ENCODE measurements at places on chromosomes 3 and 15.

GRCh38 chr15:100932676-100933348, 13.7 kb downstream of the LRRK1 start:
- no peak for DNase-seq

- no peak for DNase-seq
Measured at GRCh38 chr3:128278761-128279600, 125.7 kb downstream of the EEFSEC start.

- no peak for DNase-seq
Measured at GRCh38 chr15:89457086-89457485, 39.3 kb downstream of the RHCG start.

DNA sequence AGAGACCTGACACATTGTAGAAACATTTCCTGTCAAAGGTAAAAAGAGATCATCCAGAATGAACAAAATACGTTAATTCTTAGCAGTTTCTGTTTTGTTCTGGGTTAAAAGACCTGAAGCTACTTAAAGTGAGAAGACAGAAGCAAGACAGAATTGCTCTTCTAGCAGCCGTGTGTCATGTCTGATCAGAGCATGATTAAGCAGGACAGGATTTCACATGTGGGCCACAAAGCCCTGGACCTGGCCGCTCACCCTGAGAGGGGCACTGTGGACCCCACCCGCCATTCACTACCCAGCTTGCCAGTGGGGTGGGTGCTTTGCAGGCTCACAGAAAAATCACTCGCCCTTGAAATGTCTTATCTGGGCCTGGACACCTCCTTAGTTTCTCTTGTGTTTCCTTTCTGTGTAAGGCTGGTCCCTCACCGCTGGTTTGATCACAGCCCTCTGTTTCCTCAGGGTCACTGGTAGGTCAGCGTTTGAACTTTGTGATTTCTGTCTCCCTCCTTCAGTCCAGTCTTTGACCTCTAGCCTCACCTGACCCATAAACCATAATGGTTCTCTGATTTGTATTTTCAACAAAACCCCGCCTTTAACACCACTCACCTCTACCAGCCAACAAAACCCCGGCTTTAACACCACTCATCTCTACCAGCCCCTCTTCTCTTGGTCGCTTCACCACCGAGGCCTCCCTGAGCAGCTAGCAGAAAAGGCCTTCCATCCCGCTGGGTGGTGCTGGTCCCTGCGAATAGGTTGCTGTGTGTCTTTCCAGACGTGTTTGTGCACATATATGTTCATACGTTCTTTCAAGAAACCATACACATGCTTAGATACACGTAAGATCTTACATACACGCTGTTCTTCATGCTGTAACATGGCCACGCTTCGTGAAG, 185.0 kb downstream of the OR4M2 start:
- DNase-seq = no peak

- DNase-seq = no peak
Measured at GRCh38 chr3:189170559-189170958, 1.2 kb upstream of the TPRG1 start.

- DNase-seq = no peak
Measured at GRCh38 chr3:115975353-115975752, 352.0 kb downstream of the GAP43 start.

DNA sequence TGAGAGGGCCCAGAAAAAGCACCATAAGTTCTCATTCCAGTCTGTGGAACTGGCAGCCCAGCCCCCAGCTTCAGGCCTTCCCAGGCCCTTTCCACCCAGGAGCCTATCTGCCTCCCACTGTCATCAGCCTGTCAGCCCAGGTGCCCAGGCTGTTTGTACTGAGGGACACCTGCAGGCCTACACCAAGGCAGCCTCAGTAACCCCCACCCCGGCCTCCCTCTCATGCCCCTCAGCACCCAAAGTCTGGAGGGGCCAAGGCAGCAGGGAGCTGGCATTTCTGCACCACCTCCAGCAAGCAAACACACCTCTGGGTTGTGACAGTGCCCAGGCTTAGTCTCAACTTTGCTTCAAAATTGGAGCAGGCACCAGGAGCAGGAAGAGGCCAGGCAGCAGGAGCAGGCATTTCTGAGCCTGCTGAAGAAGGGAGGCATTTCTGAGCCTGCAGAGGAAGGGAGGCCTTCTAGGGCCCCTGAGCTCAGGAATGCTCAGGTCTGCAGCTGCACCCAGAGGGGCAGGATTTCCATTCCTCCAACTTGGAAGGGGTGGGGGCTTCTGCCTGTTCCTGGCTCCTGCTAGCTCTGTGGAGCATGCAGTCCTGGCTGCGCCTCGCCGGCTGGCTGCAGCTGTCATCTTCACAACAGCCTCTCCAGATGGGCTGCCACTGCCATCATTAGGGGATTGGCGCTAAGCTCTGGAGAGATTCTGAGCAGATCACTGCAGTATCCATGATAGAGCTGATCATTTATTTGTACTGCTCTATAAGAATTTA, 396.1 kb downstream of the UNC13C start:
- no peak for DNase-seq

DNA sequence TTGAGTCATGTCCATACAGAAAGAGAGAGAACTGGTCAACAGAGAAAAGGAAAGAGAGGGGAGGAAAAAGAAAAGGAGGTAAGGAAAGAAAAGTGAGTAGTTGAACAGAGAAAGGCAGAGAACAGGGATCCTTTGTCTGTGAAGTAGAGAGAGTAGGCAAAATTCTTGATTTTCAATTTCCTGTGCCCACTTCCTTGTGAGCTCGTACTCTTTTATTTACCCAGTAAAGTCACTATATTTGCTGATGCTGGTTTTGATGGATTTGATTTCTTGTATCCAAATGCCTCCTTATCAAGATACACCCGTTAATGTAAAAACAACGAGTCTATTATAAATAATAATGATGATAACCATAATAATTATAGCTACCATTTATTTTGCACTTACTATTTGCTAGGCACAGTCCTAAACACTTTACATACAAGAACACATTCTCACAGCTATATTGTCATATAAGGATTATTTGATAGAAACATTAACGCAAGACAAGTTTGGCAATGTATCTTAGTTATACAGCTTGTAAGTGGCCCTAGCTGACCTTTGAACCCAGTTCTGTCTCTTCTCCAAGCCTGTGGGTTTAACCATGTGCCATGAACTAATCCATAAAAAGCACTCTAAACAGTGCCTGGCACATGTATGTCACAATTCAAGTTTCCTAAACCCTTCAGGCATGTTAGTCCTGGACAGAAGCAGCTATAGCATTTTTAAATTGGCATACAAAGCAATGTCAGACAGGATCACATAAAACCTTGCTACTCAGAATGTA, 6.7 kb upstream of the P2RY1 start:
- DNase-seq = no peak

DNA sequence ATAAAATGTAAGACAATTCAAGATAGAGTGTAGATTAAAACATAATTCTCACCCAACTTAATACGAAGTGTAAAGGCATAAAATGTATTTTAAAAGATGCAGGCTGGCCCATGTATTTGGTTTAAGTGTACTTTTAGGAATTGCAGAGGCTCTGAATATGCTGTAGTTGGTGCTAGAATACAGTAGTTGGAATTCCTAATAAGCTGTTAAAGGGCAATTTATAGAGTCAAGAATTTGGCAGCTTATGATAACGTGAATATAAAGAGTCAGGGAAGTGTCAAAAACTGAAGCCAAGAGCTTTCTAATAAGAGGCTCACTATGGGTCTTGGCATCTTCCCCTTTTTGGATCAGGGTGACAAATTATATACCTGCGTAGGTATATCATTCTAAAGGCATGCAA, 36.5 kb downstream of the ADAMTS9 start:
- no peak for DNase-seq

GRCh38 chr3:160010578-160010977, 21.9 kb downstream of the IL12A start:
- DNase-seq = no peak
